ENCODE measurements at places on chromosomes 7 and 10. TPM values are rescaled to one million over a fixed set of nuclear protein-coding genes. Genes with fewer than 3 reads are reported as not detected.

GRCh38 chr10:82866424-82867020, 991.5 kb downstream of the NRG3 start:
- H3K4me3 ChIP-seq: peak overlapping the region; percentile 6
- H3K4me1 ChIP-seq: peaks cover 14% of the 10 kb centered on the region
- H3K36me3 ChIP-seq: no peaks in the 10 kb centered on the region
- peak; percentile 80 for DNase-seq

DNA sequence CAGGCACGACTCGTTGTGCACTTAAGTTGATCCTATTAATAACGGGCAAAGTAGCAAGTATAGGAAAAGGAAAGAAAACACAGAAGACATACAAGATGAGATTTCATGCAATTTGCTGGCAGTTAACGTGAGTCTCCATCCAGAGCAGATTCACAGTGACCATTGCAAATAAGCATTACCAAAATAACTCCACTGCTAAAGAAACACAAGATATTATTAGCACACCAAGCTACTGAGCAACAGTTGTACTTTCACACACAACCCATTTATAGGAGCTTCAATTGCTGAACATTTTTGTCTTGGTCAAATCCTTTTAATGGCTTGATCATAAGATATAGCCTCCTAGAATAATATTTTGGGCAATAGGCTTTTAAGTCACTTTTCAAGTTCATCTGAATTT, 187.7 kb upstream of the HGF start:
- H3K4me3 ChIP-seq: no peak overlapping the region
- H3K4me1 ChIP-seq: no peaks in the 10 kb centered on the region
- H3K27me3 ChIP-seq: peaks cover 66% of the 10 kb centered on the region
- no peak overlapping the region for H3K27ac ChIP-seq

GIMAP4 gene
- total RNA-seq: not detected

CYP3A7 gene
- total RNA-seq: not detected

- no peak overlapping the region for H3K4me3 ChIP-seq
- DNase-seq: no peak
- H3K36me3 ChIP-seq: no peaks in the 10 kb centered on the region
- H3K4me1 ChIP-seq: peaks cover under 1% of the 10 kb centered on the region
- no peak overlapping the region for H3K27ac ChIP-seq
- H3K27me3 ChIP-seq: peaks cover 14% of the 10 kb centered on the region
Observed at GRCh38 chr10:133248334-133248715, 10.7 kb downstream of the VENTX start.

TMEM273 gene
- total RNA-seq: not detected

- no peaks in the 10 kb centered on the region for H3K27me3 ChIP-seq
- H3K4me3 ChIP-seq: no peak overlapping the region
- no peak overlapping the region for H3K27ac ChIP-seq
- no peak for DNase-seq
- peaks cover 5% of the 10 kb centered on the region for H3K4me1 ChIP-seq
Observed at GRCh38 chr10:7968510-7969112, 85.9 kb upstream of the GATA3 start.

PAPOLB gene
- not detected for total RNA-seq

DNA sequence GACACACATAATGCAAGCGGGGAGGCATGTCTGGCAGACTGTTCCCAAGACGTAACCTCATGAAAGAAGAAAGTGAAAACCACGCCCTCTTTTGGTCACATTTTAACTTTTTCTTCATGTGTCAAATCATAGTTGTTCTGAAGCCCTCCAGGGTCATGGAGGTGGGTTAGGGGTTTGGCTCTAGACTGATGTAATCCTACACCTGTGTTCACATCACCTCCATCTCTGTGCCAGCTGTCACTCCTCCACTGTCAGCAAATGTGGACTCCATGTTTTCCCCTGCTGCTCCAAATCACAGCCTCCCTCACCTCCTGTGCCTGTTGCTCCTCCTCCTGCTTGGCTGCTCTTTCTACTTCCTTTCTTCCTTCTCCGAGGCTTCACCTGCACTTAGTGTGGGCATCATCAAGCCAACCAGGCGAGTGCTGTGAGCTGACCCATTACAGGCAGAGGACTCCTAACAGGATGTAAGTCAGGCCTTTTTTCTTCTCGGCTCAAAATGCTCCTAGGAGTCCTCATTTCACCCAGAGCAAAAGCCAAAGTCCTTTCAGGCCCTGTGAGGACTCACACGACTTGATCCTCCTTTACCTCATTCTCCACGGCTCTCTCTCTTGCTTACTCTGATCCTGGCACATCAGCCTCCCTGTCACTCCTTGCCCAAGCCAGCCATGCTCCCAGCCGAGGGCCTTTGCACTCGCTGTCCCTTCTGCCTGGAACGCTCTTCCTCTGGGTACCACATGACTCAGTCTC, 66.4 kb upstream of the IFRD1 start:
- H3K4me3 ChIP-seq: no peak overlapping the region
- peak; percentile 34 for DNase-seq
- H3K27me3 ChIP-seq: no peaks in the 10 kb centered on the region
- no peaks in the 10 kb centered on the region for H3K4me1 ChIP-seq
- no peak overlapping the region for H3K27ac ChIP-seq

DYDC2 gene
- not detected for total RNA-seq

ACSM6 gene
- not detected for total RNA-seq

GRCh38 chr7:85521108-85521694, 334.3 kb upstream of the SEMA3D start:
- no peak for DNase-seq
- H3K4me1 ChIP-seq: no peaks in the 10 kb centered on the region
- H3K27me3 ChIP-seq: peaks cover 47% of the 10 kb centered on the region
- no peak overlapping the region for H3K4me3 ChIP-seq

DNA sequence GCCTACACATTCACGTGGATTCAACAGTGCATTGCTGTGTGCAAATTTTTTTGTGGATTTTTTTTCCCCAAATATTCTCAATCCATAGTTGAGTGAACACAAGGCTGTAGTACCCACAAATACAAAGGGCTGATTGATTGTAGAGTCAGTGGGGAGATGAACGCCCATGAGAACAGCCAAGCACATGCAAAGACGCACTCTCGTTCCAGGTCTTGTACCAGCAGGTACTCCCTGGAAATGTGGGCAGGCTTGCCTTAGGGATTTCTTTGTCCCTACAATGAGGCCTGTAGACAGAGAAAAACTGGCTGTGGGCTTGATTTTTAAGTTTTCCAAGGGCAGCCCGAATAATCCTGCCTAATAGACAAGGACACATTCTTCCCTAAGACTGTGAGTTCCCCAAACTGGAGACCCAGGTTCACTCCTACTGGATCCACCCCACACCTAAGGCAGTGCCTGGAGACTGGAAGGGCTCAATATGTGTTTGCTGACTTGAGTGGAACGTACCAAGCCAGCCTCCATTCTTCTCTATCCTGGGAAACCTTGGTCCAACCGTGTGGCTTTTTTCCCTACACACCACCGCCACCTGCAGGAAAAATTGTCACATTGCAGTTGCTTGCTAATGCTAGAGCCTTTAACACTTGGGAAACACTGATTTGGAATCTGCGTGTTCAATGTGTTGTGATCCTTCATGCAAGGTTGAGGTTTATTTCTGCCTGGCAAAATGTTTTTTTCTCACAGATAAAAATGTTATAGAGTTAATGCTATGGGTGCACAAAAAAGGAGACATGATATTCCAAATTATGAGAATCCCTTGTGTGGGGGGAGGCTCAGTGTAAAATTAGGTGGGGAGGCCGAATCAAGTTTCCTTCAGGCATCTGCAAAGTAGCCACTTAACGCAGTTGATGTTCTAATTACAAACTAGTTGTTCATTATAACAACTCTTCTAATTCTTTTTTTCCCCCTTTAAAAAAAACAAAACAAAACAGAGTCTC, 49.3 kb downstream of the PPP1R17 start:
- peak; percentile 81 for DNase-seq
- H3K4me3 ChIP-seq: no peak overlapping the region
- H3K36me3 ChIP-seq: no peaks in the 10 kb centered on the region
- H3K27ac ChIP-seq: no peak overlapping the region
- H3K27me3 ChIP-seq: peaks cover 24% of the 10 kb centered on the region
- peaks cover 6% of the 10 kb centered on the region for H3K4me1 ChIP-seq

GRCh38 chr10:118564652-118565051, 30.8 kb downstream of the PRLHR start:
- H3K36me3 ChIP-seq: no peaks in the 10 kb centered on the region
- no peak overlapping the region for H3K4me3 ChIP-seq
- H3K27ac ChIP-seq: no peak overlapping the region
- H3K4me1 ChIP-seq: peaks cover 14% of the 10 kb centered on the region

DNA sequence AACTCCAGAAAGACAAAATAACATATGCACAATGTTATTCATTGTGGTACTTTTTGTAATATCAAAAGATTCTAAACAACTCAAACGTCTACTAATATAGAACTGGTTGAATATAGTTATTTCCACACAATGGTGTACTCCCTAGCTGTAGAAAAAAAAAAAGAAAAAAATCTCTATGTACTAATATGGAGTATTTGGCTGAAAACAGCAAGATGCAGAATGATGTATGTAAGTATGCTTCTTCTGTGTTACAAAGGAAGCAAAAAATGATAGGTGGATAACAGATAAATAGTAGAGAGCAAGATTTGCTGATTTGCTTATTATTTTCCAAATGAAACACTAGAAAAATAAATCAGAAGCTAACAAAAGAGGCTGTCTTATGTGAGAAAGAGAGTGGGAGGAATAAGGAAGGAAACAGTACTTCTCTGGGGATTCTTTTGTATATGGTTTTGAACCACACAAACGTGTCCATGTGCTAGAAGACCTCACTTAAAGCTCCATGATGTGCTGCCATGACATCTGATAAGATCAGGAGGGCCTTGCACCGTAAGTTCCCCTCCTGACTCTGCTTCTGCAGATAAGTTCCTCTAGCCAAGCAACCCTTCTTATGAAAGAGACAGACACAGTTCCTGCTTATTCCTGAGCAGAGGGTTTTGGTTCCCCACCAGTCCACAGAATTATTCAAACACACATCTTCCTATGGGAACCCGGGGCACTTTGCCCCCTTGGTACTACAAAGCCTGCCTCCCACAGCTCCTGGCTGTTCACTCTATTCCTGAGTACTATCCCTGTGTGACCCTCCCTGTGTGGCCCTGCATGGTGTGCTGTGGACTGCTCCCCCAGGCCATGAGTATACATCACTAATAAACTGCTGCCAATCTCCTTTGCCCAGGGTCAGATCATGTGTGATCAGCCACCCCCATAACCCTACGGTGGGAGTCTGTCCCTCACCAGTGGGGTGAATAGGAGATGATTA, 159.1 kb downstream of the CCDC71L start:
- no peak for DNase-seq
- H3K4me1 ChIP-seq: no peaks in the 10 kb centered on the region
- no peak overlapping the region for H3K4me3 ChIP-seq
- no peaks in the 10 kb centered on the region for H3K36me3 ChIP-seq
- H3K27me3 ChIP-seq: no peaks in the 10 kb centered on the region

OR2A42 gene
- total RNA-seq: not detected

DNA sequence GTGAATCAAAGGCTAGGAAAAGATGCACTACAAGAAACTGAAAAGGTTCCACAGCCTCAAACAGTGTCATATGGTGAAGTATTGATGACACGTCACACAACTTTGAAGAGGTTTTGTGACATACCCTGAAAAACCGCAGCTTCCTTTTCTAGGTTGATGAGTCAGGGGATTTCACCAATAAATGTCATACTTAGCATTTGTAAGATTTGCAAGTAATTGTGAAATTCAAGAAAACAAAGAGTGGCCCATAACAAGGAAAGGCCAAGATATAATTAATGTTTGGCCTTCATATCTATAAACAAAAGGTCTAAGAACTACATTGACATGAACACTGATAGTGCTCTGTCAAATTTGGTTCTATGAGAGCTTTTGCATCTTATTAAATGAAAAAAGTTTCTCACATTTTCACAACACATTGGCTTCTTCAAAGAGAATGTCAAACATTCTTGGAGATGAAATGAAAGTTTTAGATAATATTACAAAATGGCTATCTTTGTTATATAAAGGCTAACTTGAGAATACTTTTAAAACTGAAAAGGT, 62.0 kb upstream of the NAMPT start:
- H3K4me1 ChIP-seq: peaks cover 19% of the 10 kb centered on the region
- H3K4me3 ChIP-seq: peak overlapping the region; percentile 6
- no peaks in the 10 kb centered on the region for H3K27me3 ChIP-seq
- H3K27ac ChIP-seq: peak overlapping the region; percentile 75
- peak; percentile 94 for DNase-seq

DNA sequence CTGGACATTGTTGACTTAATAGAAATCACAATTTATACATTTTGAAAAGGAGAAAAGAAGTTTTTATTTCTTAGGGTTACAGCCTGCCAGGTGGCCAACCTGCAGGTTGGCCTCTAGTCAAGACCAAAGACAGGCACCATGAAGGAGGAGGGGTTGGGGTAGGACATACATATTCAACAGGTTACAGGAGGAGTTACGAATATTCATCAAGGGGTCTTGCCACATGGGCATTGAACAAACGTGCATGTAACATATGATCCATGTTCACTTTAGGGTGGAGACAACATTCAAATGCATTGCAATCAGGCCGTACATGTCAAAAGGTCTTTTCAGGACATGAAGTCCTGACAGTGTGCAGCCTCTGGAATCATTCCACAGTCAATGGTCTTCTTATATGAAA, 246.2 kb upstream of the AKR1E2 start:
- H3K4me1 ChIP-seq: no peaks in the 10 kb centered on the region
- DNase-seq: no peak
- no peaks in the 10 kb centered on the region for H3K27me3 ChIP-seq
- H3K4me3 ChIP-seq: no peak overlapping the region

GRCh38 chr7:110774071-110774470, 316.9 kb upstream of the LRRN3 start:
- no peaks in the 10 kb centered on the region for H3K36me3 ChIP-seq
- H3K4me1 ChIP-seq: no peaks in the 10 kb centered on the region
- no peak overlapping the region for H3K27ac ChIP-seq
- DNase-seq: no peak
- no peaks in the 10 kb centered on the region for H3K27me3 ChIP-seq

Data from MCF 10A (cell line).